ENCODE measurements at places on chromosomes 5 and 9.

DNA sequence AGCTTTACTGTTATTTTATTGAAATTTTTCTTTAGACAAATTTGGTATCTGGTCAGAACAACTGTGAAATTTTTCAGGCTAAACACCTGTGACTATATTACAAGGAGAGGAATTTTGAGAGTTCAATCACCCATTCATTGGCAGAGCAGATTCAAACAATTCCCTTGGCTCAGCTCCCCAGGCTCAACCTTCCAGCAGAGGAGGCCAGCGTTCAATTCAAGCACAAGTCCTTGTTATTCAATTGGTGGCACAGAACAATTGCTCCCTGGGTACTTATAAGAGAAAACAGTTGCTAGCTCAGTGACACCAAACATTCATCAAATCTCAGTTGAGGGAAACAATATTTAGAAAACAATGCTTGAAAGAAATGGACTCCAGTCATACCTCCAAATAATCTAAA lies 83.3 kb downstream of the SUSD1 start:
- no peak for DNase-seq

GRCh38 chr5:148861088-148861487 lies 34.7 kb downstream of the ADRB2 start:
- no peak for DNase-seq

GRCh38 chr9:111300140-111300735 lies 29.8 kb downstream of the OR2K2 start:
- no peak for DNase-seq

DNA sequence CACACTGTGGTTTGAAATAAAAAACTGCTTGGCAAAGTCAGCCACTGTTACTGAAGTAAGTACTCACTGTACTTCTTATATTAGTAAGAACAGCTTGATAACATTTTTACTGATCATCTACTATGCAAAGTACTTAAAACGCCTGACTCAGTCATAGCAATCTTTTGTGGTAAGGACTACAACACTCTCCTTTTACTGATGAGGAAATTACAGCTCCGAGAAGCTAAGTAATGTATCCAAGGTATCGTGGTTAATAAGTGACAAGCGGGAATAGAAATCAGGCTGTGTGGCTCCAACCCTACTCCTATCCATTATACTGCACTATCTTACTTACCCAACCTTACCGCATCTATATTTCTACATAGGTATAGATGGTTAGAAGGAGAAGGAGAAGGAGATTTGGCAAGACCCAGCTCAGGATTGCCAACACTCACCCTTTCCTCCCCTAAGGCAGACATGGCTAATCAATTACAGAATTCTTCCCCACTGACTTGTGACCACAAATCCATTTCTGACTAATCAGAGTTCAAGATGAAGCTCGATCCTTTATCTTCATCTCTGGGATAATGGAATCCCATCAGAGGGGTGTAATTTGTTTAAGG lies 281.4 kb downstream of the SPOCK1 start:
- DNase-seq = no peak

DNA sequence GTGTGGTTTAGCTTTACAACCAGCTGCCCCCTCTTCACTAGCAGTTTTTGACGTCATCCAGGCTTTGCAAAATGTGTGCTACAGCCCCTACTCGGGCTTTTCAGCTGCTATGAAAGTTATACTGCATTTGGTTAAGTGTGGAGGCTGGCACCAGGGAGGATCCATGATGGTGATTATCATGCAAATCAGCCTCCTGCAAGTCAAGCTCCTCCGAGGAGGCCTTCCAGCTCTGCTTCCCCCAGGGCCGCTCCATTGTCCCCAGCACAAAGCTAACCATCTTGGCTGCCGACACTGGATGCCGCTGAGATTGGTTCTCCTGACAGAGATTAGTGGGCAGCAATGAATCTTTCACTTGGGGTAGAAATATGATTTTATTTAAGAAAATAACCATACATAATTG lies 159.6 kb downstream of the NR2F1-AS1 start:
- DNase-seq = no peak

DNA sequence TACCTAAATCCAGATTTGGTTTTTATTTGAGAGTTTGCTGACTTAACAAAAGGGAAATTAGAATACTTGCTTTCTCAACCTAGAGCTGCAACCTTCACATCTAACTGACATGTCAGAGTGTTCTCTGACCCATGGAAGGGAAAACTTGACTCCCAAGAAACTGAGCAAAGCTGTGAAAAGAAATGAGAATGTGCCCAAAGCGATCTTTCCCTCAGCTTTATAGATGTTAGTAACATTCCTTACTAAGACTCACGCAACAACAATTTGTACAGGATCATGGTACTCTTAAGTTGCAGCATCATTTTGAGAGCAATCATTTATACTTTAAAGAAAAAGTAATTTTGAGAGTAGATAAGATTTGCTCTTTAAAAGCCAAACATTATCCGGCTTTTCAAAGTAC lies 117.0 kb upstream of the FBXL7 start:
- no peak for DNase-seq

DNA sequence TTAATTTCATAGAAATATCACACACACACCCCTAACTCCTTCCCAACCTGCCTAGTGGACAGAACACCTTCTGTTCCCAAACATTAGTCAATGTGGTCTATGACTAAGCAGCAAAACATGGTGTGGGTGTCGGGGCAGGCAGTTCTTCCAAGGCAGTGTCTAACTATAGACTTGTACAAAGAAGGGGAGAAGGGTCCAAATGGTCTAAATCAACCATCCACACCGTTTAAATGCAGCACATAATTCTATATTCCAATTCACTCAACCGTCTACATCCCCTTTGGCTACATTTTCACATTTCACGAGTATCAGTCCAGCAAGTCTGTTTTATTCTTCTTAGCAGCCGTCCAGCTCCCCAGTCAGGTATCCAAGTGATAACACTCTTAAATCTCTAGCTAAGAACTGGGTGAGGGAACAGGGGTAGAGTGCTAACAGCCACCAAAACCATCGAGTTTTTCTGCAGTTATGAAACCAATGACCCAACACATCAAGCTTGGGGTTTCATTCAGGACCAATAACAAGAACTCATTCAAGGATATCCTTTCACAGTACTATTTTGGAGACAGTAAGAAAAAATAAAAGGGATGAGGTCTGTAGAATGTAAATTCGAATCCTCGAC lies 3.3 kb downstream of the ZNF608 start:
- no peak for DNase-seq

GRCh38 chr5:64566310-64566916 lies 60.6 kb downstream of the RGS7BP start:
- DNase-seq = no peak

GRCh38 chr5:80895523-80895922 lies 64.6 kb upstream of the RASGRF2 start:
- no peak for DNase-seq

DNA sequence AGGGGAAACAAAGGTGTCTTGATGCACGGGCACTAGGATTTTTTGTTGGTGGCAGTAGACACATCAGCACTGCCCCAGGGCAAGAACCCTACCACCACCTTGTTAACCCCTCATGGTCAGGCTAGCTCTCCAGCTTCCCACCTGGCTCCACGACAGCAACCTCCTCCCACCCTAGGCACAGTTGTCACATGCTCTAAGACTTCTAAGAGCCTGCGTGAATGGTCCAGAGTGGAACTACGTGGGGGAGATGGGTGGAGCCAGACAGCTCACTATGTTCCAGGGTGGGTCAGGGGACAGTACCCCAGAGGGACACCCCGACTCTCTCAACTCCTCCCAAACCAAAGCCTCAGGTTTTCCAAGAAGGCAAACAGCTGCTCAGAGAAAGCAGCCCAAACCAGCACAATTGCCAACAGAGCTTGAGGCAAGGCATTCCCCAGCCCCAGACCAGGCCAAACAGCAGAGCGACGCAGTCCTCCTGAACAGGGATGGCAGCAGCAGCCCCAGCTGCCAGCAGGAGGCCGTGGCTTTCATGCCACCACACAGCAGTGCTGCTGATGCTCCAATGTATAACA lies 78.0 kb downstream of the NRG2 start:
- no peak for DNase-seq

DNA sequence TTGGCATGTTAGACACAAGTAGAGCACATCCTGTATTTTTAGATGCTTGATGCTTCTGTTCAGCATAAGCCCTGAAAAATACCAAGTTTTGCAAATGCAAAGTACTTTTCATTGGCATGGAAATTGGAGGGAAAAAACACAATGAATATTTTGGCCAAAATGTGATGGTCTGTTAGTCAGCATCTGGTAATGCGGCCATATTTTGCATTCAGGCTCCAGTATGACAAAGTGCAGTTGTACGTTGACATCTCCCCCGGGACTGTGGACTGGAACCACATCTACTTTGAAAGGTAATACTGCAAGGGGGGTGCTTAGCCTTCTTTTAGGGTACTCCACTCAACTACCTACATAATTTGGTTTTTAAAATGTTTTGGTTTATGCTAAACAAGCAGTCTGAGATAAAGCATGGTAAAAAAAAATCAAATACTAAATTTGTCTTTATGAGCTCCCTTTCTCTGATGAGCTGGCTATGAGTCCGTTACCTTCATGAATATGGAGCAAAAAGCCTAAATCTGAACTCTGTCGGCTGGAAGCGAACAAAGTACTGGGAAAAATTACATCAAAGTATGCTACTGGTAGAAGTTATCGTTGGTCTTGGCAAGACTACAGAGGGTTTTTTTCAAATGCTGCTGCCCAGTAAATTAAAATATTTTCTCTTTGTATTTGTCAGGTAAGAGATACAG lies 297.0 kb downstream of the ARHGEF28 start:
- DNase-seq = no peak

- DNase-seq = no peak
Observed at GRCh38 chr5:132557478-132558172, 848 bp downstream of the RAD50 start.

- DNase-seq = no peak
Observed at GRCh38 chr9:129131300-129132145, 20.3 kb downstream of the PTPA start.

GRCh38 chr5:133205649-133206048 lies 153.8 kb downstream of the HSPA4 start:
- DNase-seq = no peak

DNA sequence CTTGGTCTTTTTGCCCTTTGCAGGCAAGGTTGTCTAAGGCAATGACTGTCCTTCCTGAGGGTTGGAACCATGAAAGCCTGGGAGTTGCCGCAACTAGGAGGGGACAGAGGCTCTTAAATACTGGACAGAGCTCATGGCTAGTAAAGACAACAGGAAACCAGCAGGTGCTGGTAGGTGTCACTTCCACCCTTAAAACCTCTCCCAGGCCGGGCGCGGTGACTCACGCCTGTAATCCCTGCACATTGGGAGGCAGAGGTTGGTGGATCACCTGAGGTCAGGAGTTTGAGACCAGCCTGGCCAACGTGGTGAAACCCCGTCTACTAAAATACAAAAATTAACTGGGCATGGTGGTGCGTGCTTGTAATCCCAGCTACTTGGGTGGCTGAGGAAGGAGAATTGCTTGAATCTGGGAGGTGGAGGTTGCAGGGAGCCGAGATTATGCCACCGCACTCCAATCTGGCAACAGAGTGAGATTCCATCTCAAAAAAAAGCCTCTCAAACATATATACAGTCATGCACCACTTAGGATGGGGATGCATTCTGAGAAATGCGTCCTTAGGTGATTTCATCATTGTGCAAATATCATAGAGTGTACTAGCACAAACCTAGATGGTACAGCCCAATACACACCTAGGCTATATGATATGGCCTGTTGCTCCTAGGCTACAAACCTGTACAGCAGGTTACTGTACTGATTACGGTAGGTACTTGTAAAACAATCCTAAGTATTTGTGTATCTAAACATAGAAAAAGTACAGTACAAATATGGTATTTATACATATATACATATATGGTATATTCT lies 102.7 kb downstream of the HSPA4 start:
- DNase-seq = no peak

DNA sequence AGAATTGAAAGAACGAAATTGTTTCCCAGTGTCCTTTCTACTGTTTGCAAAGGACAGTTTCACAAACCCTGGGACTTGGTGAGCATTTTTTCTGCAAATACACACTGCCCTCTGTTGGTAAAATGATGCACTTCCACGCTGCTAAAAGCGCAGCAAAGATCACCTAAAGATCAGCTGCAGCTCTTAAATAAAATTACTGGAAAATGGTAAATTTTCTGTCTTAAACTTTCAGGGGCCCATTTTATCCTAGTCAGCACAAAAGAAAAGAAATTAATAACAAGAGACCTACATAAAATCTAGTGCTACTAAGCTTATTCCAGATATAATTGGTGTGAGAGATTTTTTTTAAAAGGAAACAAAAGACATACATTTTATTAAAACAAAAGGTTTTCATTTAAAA lies 566.0 kb downstream of the CAAP1 start:
- DNase-seq = no peak

DNA sequence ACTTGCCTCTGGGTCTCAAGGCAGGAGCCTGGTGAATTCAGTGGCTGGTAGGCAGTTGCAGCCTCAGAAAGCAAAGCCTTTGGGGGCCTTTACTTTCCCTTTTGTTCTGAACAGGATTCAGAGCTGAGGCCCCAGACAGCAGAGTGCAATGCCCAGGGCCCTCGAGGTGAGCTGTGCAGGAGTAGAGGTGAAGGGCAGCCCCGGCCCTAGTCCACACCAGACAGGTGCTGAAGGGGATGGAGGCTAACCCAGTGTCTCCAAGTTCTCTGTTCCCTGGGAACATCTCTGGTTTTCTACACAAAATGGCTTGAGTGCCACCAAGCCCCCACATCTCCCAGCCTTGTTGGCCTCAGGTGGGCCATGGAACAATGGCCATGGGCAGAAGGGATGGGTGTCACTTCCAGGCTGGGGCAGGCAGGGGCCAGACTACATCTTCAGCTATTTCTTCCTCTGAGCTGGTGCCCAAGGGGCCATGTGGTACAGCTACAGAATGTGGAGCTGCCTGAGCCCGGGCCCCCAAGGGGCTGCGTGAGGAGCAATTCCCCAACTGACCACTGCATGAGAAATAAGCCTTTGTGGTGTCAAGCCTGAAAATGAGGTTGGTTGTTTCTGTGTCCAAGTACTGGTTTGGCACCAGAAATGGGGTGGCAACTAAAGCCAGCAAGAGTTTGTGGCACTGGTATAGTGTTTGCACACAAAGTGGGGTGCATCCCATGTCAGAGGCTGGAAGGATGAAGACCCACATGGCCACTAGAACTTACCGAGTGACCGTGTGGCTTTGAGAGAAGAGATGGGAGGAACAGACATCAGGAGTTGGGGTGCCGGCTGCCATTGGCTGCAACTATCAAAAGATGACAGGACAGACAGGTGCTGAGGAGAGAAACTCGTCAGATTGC lies 57.8 kb downstream of the BARX1 start:
- no peak for DNase-seq

- DNase-seq = no peak
Observed at GRCh38 chr9:130688072-130688471, 5.5 kb upstream of the EXOSC2 start.

DNA sequence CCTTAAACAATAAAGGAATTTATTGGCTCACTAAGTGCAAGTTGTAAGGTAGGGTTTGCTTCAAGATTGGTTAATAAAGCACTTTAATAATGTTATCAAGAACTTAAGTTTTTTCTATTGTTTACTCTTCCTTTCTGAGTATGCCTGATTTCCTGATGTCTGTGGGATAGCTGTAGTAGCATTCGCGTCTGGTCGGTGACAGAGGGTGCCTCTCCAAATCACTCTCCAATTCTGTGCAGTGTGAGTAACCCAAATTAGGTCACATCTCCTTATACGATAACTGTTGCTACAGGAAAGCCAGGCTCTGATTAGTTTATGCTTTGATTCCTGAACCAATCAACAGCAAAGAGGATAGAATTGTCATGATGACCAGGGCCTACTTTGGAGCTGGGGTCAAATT lies 90.7 kb downstream of the CCDC192 start:
- DNase-seq = no peak

GRCh38 chr9:122265149-122265915 lies 650 bp downstream of the MRRF start:
- DNase-seq = no peak

GRCh38 chr9:114284316-114285060 lies 38.4 kb upstream of the ORM1 start:
- no peak for DNase-seq
